ENCODE measurements at places on chromosomes 5 and 9.
A peak's percentile ranks its signal among the peaks of the same experiment; 100 is the strongest.

GRCh38 chr5:14595891-14596290 lies 14.3 kb downstream of the OTULINL start:
- DNase-seq: no peak

GRCh38 chr5:118551031-118551430 lies 437.3 kb downstream of the DTWD2 start:
- no peak for DNase-seq

GRCh38 chr5:11143456-11144267 lies 382.6 kb upstream of the DAP start:
- DNase-seq: no peak

GRCh38 chr9:137453643-137454081 lies 5.5 kb downstream of the NSMF start:
- peak; percentile 54 for DNase-seq

All from activated CD4-positive, alpha-beta T cell treated with anti-CD3 and anti-CD28 coated beads, Interleukin-2, amount 50 U/mL, for 24 hours (primary cell).